ENCODE measurements at places on chromosomes 6 and 20.

GRCh38 chr6:125728739-125729138 lies 20.7 kb upstream of the HEY2 start:
- no peak overlapping the region for H3K4me3 ChIP-seq
- H3K36me3 ChIP-seq = no peaks in the 10 kb centered on the region
- no peaks in the 10 kb centered on the region for H3K4me1 ChIP-seq

DNA sequence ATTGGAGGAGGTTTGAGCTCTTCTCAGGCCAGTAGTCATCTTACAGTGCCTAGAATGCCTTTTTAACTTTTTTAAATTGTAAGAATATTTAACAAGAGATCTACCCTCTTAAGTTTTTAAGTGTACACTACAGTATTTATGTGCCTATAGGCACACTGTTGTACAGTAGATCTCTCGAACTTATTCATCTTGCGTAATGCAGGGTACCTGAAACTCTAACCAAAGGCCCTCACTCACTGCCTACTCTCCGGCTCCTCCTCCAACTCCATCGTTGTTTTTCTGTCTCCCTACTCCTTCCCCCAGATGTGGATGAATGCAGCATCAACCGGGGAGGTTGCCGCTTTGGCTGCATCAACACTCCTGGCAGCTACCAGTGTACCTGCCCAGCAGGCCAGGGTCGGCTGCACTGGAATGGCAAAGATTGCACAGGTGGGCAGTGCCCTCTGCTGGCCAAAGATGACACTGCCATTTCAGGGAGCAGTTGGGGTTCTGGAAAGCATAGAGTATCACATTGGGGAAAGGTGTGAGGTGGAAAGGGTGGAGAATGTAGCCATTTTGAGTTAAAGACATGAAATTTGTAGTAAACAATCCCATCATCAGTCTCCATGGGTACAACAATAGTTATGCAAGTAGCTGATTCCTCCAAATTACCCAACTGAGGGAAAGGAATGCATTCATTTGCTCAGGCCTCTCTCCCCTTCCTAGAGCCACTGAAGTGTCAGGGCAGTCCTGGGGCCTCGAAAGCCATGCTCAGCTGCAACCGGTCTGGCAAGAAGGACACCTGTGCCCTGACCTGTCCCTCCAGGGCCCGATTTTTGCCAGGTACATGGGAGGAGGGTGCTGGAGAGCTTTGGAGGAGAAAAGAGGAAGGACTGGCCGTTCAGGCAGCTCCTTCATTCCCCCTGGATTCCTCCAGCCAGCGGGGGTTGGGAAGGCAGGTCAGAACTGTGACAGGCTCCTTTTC lies 18.4 kb upstream of the ZNF76 start:
- peaks cover 10% of the 10 kb centered on the region for H3K4me1 ChIP-seq
- H3K36me3 ChIP-seq = peaks cover 16% of the 10 kb centered on the region
- peak; percentile 52 for DNase-seq
- H3K27me3 ChIP-seq = no peaks in the 10 kb centered on the region

DNA sequence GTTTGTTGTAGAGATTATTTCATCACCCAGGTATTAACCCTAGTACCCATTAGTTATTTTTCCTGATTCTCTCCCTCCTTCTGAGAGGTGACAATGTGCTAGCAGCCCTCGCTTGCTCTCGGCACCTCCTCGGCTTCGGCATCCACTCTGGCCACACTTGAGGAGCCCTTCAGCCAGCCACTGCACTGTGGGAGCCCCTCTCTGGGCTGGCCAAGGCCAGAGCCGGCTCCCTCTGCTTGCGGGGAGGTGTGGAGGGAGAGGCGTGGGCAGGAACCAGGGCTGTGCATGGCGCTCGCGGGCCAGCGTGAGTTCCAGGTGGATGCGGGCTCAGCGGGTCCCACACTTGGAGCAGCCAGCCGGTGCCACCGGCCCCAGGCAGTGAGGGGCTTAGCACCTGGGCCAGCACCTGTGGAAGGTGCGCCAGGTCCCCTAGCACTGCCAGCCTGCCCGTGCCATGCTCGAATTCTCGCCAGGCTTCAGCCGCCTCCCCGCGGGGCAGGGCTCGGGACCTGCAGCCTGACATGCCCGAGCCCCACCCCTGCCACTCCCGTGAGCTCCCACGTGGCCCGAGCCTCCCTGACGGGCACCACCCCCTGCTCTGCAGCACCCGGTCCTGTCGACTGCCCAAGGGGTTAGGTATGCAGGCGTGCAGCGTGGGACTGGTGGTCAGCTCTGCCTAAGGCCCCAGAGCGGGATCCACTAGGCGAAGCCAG lies 221.9 kb downstream of the WDR27 start:
- H3K27me3 ChIP-seq = no peaks in the 10 kb centered on the region
- H3K36me3 ChIP-seq = no peaks in the 10 kb centered on the region
- H3K27ac ChIP-seq = no peak overlapping the region
- no peak for DNase-seq
- no peaks in the 10 kb centered on the region for H3K4me1 ChIP-seq

DNA sequence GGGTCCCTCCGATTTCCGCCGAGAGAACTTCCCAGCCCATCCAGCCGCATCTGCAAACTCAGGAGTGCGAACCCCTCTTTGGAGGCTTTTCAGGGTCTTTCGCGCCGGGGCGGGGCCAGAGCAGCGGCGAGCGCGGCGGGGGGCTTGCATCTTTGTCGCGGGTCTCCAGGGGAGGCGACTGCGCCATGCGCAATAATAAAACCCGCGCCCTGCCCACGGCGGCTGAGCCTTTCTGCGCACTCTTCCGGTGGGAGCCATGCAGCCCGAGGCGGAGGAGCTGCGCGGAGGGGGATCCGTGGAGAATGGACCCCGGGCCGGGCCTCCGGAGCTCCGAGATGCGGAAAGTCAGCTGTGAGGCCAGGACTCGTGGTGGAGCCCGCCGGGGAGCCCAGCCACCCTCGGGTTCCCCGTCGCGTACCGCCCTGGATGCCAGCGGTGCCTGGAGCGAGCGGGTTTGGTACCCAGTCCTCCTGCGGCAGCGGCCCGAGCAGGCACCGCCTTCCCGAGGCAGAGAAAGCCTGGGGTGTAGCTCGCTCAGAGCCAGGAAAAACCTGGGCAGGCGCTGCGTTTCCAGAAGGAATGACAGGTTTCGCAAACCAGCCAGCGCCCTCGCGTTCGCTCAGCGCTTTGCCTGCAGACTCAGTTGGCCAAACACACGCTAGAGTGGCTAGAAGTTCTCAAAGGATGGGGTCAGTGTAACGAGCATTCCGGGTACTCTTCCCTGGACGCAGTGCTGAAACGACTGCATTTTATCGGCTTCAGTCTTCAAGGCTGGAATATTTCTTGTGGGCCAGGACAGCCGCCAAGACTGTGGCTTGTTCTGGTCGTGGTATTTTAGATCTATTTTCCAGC lies 1.2 kb downstream of the AKAP12 start:
- peaks cover 34% of the 10 kb centered on the region for H3K27me3 ChIP-seq
- H3K4me3 ChIP-seq = peak overlapping the region; percentile 72
- no peaks in the 10 kb centered on the region for H3K36me3 ChIP-seq
- H3K4me1 ChIP-seq = no peaks in the 10 kb centered on the region

GRCh38 chr6:79115553-79116182 lies 37.6 kb upstream of the PHIP start:
- H3K36me3 ChIP-seq = no peaks in the 10 kb centered on the region
- H3K27ac ChIP-seq = no peak overlapping the region
- no peaks in the 10 kb centered on the region for H3K27me3 ChIP-seq
- no peaks in the 10 kb centered on the region for H3K4me1 ChIP-seq
- DNase-seq = no peak

DNA sequence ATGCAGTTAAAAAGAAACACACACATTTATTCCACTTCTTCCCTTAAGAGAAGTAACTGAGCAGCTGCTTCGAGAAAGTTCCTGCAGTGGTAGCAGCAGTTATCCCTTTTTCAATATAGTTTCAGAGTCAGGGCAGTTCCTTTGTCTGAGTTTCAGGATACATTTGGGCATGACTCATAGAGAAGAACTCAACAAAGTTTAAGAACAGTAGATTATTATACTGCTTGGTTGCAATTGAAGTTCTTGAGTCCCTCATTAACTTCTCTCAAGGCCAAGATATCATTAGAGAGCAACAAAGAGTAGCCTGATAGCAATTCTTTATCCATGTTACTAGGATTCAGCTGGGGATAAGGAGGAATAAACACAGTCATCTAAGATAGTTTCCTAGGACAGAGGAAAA lies 54.4 kb downstream of the TPD52L1 start:
- DNase-seq = no peak
- H3K27me3 ChIP-seq = no peaks in the 10 kb centered on the region
- no peaks in the 10 kb centered on the region for H3K4me1 ChIP-seq

DNA sequence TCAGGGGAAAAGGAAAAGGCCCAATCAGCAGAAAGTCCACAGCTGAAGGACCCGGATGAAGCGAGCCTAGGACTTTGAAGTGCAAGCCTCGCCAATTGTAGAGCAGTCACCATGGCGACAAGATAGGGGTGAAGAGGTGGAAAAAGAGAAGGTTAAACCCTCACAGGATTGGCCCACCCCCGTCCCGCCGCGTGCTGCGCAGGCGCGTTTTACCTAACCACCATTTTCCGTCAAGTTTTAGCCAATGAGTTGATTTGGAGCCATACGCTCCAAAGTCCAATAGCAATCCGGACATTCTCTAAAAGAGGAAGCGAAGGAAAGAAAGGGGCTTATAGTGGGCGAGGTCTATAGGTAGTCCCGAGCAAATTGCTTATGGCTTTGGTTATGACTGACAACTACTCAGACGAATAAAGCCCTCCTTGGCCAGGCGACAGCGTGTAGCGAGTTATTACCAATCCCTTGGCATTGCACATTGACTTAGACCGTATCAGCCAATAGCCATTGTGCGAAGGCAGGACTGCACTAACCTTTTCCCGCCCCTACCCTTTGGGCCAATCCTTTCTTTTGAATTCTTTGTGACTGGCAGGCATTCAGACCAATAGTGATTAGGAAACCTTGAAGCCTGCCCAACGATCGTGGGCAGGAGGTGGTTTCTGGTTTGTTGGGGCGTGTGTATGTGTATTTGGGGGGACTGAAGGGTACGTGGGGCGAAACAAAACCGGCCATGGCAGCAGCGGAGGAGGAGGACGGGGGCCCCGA lies at the start of gene RNF5:
TSS of gene RNF5 (plus strand) at position 618 of the 759 bp plus-strand sequence. CDS start at position 725, 107 bp downstream.
- peak within 1 kb of the TSS; percentile 95 for H3K4me3 ChIP-seq
- DNase-seq = peak; percentile 100
- peaks cover 20% of the 10 kb centered on the region for H3K4me1 ChIP-seq
- H3K27ac ChIP-seq = peak within 1 kb of the TSS; percentile 85

DNA sequence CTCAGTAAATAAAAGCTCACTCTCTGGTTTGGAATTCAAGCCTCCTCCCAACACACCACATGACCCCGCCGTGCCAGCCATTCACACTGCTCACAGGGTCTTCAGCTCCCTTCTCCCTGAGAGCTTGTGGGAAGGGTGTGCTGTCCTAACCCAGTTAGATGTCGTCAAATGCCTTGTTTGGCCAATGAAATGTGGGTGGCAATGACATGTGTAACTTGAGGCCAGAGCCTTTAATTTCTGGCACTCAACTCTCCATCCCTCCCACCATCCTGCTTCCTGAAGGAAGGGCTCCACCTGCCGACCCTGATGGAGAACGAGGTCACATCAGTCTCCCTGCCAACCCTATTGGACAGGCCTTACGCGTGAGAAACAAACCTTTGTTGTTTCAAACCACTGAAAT lies 224.5 kb upstream of the AGPAT4 start:
- no peak overlapping the region for H3K27ac ChIP-seq
- H3K27me3 ChIP-seq = no peaks in the 10 kb centered on the region
- no peaks in the 10 kb centered on the region for H3K36me3 ChIP-seq
- no peak for DNase-seq
- no peaks in the 10 kb centered on the region for H3K4me1 ChIP-seq
- H3K4me3 ChIP-seq = no peak overlapping the region

- no peaks in the 10 kb centered on the region for H3K27me3 ChIP-seq
- H3K27ac ChIP-seq = no peak overlapping the region
- no peak for DNase-seq
- no peaks in the 10 kb centered on the region for H3K36me3 ChIP-seq
- H3K4me3 ChIP-seq = no peak overlapping the region
These were observed 204.4 kb downstream of the SYNE1 start for GRCh38 chr6:152432758-152433157.

GRCh38 chr6:23097566-23097965 lies 528.2 kb downstream of the HDGFL1 start:
- H3K4me1 ChIP-seq = no peaks in the 10 kb centered on the region
- H3K4me3 ChIP-seq = no peak overlapping the region
- no peaks in the 10 kb centered on the region for H3K36me3 ChIP-seq
- no peaks in the 10 kb centered on the region for H3K27me3 ChIP-seq
- DNase-seq = no peak

GRCh38 chr6:45491048-45491735 lies 113.5 kb upstream of the SUPT3H start:
- H3K4me3 ChIP-seq = no peak overlapping the region
- no peaks in the 10 kb centered on the region for H3K36me3 ChIP-seq
- DNase-seq = no peak
- H3K27me3 ChIP-seq = no peaks in the 10 kb centered on the region

DNA sequence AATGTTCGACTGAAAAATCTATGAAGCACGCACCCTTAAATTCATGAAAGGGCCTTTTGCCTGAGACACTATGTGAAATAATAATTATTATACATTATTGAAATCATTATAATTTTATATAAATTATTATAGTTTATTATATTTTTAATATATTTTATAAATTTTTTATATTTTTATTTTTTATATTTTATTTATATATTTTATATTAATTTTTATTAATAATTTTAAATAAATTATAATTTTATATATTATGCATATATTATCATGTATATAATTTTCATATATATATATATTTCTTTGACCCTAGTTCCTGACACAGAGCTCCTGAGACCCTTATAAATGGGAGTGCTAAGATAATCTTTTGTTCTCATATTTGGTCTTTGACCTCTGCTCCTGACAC lies 13.5 kb downstream of the NCR2 start:
- DNase-seq = no peak
- no peak overlapping the region for H3K4me3 ChIP-seq
- peaks cover 20% of the 10 kb centered on the region for H3K27me3 ChIP-seq
- H3K36me3 ChIP-seq = no peaks in the 10 kb centered on the region
- no peak overlapping the region for H3K27ac ChIP-seq

DNA sequence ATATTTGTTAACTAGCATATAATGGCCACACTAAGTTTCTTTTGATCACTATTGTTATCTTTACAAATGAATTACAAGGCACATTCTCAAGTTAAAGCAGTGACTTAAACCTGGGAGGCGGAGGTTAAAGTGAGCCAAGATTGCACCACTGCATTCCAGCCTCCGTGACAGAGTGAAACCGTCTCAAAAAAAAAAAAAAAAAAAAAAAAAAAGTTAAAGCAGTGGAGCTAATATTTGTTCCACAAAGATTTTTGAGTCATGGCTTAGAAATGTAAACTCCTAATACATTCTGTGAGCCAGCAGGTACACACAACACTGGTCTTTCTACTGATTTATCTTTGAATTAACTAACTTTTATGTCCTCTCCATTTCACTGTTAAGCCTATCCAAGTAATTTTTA lies 221.7 kb upstream of the HTR1E start:
- DNase-seq = peak; percentile 10
- no peaks in the 10 kb centered on the region for H3K36me3 ChIP-seq
- no peaks in the 10 kb centered on the region for H3K4me1 ChIP-seq
- no peak overlapping the region for H3K4me3 ChIP-seq
- H3K27me3 ChIP-seq = no peaks in the 10 kb centered on the region

- H3K4me1 ChIP-seq = peaks cover 28% of the 10 kb centered on the region
- H3K27ac ChIP-seq = peak overlapping the region; percentile 80
- H3K36me3 ChIP-seq = no peaks in the 10 kb centered on the region
- no peaks in the 10 kb centered on the region for H3K27me3 ChIP-seq
- no peak overlapping the region for H3K4me3 ChIP-seq
- DNase-seq = peak; percentile 59
These were observed 273.3 kb downstream of the ALDH8A1 start for GRCh38 chr6:134676307-134677281.

Data from large intestine (tissue), 12 donors.